ENCODE measurements at places on chromosomes 6 and 20.

GRCh38 chr6:122872311-122872710 lies 83.3 kb downstream of the SMPDL3A start:
- no peak for DNase-seq

- DNase-seq = no peak
Measured at GRCh38 chr6:170000071-170000843, 248.8 kb downstream of the ERMARD start.

DNA sequence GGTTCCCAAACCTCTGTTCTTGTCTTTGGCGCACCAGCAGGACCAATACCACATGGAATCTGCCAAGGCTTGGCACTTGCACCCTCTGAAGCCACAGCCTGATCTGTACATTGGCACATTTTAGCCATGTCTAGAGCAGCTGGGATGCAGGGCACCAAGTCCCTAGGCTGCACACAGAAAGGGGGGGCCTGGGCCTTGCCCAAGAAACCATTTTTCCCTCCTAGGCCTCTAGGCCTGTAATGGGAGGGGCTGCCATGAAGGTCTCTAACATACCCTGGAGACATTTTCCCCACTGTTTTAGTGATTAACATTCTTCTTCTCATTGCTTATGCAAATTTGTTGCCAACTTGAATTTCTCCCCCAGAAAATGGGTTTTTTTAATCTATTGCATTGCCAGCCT lies 5.4 kb upstream of the FAM120B start:
- no peak for DNase-seq

GRCh38 chr6:54935739-54936138 lies 89.2 kb downstream of the FAM83B start:
- DNase-seq = no peak

- DNase-seq = no peak
Measured at GRCh38 chr20:18986895-18987580, 173.5 kb downstream of the SCP2D1 start.

DNA sequence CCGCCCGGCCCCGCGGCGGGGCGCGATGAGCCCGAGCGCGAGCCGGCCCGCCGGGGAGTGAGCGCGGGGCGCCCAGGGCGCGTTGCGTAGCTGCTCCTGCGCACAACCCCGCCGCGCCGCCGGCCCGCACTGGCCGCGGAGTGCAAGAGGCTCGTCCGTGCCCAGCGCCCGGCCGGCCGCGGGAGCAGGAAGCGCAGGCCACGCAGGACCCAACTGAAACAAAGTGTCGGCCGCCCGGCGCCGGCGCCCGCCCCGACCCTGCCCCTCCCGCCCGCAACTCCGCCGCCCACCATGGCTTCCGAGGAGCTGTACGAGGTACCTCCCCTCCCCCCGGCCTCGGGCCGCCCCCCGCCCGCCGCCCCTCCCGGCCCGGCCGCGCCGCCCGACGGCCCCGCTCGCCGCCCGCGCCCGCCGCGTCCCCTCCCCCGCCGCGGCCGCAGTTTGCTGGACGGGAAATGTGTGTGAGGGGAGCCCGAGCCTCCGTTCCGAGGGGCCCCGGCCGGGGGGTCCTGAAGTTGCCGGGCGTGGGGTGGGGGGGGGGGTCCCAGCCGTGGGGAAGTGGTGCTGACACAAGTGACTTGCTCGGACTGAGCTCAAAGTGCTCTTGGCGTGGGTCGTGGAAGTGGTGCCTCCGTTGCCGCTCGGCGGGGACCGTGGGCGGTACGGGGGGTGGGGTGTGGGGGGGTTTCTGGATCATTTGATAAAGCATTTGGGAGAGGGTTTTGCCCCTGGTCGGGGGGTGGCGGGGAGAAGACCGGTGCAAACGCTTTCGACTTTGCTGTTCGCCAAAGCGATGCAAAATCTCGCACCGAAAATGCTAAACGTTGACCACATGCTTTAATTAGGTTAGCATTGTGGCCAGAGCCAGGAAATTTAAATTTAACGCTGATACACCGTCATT lies 539 bp downstream of the CDYL start:
- DNase-seq = peak; percentile 79

GRCh38 chr20:45823949-45824835 lies 2.9 kb downstream of the TNNC2 start:
- peak; percentile 11 for DNase-seq

GRCh38 chr20:47957135-47957534 lies 171.9 kb upstream of the SULF2 start:
- DNase-seq = no peak

GRCh38 chr6:41675176-41675775 lies 37.0 kb downstream of the MDFI start:
- DNase-seq = no peak

DNA sequence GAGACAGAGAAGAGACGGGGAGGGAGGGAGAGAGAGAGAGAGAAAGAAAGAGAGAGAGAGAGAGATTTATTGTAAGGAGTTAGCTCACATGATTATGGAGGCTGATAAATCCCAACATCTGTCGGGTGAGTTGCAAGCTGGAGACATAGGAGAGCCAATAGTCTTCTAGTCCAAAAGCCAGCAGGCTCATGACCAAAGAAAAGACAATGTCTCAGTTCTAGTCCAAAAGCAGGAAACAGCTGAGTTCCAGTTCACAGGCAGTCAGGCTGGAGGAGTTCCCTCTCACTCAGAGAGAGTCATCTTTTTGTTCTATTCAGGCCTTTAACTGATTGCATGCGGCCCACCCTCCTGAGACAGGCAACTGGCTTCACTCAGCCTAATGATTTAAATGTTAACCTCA lies 416.6 kb downstream of the PREX1 start:
- no peak for DNase-seq

GRCh38 chr6:41936073-41936837 lies 5.4 kb downstream of the CCND3 start:
- DNase-seq = peak; percentile 89

DNA sequence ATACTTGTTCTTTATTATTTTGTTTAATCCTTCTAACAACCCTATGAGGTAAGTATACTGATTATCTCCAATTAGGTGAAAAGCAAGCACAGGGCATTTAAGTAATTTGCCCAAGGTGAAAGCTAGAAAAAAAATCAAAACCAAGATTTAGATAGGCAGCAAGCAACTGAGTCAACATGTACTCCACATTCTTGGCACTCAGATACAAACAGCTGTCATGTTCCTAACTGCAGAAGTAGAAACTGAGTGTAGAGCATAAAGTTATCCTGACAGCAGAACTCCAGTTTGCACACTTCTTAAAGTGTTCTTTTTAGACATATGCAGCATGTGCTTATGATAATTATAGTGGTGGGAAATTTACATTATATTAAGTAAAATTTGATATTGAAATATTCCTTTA lies 278.1 kb downstream of the MEI4 start:
- no peak for DNase-seq

- DNase-seq = no peak
Measured at GRCh38 chr6:166277892-166278578, 30.2 kb downstream of the PRR18 start.

DNA sequence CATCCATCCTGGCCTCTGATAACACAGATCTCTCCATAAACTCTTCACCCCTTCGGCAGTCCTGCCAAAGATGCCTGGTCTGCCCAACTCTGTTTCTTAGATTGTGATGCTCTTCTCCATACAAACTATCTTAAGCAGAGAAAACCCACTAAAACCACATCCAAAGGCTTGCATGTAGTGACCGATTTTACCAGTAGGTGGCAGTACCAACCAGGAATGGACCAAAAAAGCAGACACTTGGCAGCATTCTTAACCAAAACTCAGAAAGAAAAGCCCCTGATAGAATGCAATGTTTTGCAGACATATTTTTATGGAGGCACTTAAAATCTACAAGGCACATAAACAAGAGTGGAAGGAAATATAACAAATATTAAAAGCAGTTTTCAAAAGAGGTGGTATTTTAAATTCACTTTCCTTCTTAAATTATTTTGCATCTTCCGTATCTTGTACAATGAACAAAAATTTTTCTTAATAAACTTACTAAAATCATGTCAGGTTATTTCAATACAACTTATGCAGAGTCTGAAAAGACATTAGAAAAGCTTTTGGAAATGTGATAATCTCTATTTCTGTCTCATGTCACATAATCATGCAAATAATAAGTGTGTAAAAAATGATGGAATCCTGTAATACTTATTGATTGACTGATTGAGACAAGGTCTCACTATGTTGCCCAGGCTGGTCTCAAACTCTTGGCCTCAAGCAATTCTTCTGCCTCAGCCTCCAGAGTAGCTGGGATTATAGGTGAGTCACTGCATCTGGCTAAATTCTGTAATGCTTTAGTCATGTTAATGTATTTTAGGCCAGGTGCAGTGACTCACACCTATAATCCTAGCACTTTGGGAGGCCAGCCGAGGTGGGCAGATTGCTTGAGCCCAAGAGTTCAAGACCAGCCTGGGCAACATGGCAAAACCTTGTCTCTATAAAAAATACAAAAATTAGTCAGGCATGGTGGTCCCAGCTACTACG lies 29.4 kb downstream of the LRP11 start:
- DNase-seq = peak; percentile 86

- DNase-seq = no peak
Measured at GRCh38 chr20:5973172-5973571, 22.7 kb downstream of the MCM8 start.

GRCh38 chr6:53829698-53830221 lies 35.0 kb downstream of the LRRC1 start:
- DNase-seq = no peak

DNA sequence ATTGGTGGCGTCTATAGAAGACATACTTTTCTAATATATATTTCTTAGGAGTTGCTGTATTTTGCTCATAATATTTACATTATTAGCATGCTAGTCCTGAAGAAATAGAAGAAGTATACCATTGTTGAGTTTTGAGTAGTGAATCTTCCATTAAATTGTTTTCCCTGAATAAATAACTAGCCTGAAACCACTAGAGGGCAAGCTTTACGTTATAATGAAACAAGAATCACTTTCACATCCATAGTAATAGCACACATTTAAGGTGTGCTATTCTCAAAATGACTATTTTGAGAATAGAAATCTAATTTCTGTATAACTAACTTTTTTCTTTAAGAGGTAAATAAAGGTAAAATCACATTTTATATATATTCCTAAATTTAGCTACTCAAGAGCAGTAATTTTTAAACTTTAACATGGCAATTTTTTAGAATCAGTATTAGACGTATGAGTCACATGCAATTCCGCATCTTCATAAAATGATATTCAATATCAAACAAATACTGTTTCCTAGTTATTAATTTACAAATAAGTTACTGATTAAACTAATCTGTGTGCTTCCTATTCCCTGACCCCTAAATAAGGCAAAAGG lies 213.2 kb upstream of the MANEA start:
- DNase-seq = peak; percentile 52

Data from NAMALWA (cell line).